ENCODE measurements at places on chromosomes 13 and 19.
A peak's percentile ranks its signal among the peaks of the same experiment; 100 is the strongest.

DNA sequence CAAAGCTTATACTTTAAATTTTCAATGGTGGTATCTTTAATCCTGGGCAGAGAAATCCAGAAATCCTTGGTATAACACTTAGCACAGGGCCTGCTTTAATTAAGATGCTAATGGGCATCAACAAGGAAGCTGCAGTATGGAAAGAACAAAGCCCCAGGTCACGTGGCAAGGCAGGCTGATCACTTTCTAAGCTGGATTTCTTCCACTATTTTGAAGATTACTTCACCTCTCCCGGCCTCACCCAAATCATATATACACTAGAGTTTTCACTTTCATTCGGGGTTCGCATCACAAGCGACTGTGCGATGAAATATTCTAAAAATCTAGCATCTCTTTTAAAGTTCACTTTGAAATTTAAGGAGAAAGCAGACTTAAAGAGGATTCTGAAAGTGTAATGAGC is 71.8 kb downstream of the STARD13 start:
- no peak for DNase-seq

GRCh38 chr13:107329991-107330390 is 762.1 kb upstream of the ARGLU1 start:
- no peak for DNase-seq

GRCh38 chr13:50257646-50258045 is 242.4 kb downstream of the KCNRG start:
- no peak for DNase-seq

- DNase-seq, result no peak
These were observed 42.5 kb downstream of the RASA3 start for GRCh38 chr13:114089751-114090400.

DNA sequence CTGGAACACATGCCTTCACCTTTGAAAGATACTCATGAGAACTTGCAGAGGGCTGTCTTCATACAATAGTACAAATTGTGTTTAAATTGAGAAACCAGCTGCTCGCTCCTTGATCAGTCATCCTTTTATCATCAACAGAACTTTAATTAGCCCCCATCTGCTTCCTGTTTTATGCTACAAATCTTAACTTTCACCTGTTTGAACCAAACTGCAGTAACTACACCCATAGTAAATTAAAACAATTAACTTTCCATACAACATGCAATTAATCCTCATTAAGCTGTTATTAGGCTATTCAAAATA is 85.2 kb downstream of the FOXO1 start:
- no peak for DNase-seq

- no peak for DNase-seq
These were observed 7.8 kb upstream of the LYPD5 start for GRCh38 chr19:43809762-43810696.

GRCh38 chr19:29687244-29687896 is 22.1 kb downstream of the PLEKHF1 start:
- DNase-seq, result no peak

DNA sequence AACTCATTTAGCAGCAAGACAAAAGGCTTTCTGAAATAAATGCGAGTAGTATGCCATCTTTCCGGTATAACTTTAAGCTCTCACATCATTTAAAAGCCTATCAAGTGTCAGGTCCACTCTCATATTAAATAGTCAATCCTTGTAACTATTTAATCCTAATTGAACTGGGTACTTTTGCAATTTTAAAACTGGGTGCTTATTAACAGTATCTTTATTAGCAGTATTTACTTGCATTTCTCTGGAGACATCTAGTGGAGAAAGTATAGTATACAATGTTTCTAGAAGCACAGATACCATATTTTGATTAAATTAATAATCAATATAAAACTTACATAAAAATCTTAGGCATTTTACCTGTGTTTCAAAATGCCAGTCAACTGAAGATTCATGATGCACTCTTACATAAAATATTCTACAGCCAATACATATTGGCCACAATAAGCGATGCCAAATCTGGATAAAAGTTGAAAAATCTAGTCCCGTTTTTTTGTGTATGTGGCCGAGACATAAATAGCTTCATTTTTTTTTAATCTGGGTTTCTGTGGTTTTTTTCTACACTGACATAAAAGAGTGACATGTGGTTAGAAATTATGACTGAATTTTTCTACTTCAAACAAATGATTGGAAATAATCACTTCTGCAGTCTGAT is 4.3 kb upstream of the POSTN start:
- no peak for DNase-seq

- no peak for DNase-seq
These were observed 26.6 kb downstream of the SHISA2 start for GRCh38 chr13:26025196-26025595.

DNA sequence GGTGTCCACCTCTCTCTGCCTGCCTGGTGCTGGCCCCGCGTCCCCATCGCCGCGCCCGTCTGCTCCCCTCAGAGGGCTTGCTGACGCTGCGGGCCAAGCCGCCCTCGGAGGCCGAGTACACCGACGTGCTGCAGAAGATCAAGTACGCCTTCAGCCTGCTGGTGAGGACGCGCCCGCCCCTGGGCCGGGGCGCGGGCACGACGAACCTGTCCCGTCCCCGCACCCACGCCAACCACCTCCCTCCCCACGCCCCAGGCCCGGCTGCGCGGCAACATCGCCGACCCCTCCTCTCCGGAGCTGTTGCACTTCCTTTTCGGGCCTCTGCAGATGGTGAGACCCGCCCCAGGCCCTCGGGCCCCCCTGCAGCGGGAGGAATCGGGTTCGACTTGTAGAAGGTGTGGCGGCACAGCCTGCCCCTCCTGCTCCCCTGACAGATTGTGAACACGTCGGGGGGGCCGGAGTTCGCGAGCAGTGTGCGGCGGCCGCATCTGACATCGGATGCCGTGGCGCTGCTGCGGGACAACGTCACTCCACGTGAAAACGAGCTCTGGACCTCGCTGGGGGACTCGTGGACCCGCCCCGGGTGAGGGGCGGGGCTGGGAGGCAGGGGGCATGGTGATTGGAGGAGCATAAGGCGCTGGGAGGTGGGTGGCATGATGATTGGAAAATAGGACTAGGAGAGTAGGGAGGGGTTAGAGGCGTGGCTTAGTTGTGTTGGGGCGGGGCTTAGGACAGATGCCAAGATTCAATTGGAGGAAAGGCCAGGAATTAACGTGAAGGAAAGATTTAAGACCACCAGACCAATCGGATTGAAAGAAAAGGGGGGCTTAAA is 6.6 kb downstream of the EPS8L1 start:
- peak; percentile 69 for DNase-seq

DNA sequence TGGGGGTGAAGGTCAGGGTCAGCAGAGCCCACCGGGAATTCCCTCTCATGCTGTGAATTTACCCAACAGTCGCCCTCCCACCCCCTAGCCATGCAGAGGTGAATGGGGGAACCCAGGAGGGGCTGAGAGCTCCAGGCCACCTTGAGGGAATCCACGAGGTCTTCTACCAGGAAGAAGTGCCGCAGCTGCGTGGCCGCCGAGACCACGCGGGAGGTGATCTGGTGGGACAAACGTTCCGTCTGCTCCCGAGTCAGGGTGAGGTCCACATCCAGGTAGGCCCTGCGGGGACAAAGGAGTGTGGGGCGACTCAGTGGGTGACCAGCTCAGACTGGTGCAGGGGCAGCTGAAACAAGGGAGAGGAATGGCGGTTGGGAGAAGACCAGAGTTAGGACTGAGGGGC is 8.1 kb downstream of the RTN2 start:
- DNase-seq, result no peak

DNA sequence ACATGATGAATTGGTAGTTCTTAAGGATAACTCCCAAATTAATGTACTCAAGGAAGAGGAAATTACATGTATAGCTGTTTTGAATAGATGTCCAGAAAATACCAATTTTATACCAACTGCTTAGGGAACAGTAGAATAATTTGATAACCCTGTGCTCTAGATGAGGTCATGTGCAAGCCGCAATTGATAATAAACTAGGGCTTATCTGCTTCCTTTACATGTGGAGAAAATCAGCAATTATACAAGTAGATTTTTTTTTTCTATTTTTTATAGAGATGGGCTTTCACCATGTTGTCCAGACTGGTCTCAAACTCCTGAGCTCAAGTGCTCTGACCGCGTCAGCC is 9.3 kb downstream of the TPT1 start:
- DNase-seq, result no peak

DNA sequence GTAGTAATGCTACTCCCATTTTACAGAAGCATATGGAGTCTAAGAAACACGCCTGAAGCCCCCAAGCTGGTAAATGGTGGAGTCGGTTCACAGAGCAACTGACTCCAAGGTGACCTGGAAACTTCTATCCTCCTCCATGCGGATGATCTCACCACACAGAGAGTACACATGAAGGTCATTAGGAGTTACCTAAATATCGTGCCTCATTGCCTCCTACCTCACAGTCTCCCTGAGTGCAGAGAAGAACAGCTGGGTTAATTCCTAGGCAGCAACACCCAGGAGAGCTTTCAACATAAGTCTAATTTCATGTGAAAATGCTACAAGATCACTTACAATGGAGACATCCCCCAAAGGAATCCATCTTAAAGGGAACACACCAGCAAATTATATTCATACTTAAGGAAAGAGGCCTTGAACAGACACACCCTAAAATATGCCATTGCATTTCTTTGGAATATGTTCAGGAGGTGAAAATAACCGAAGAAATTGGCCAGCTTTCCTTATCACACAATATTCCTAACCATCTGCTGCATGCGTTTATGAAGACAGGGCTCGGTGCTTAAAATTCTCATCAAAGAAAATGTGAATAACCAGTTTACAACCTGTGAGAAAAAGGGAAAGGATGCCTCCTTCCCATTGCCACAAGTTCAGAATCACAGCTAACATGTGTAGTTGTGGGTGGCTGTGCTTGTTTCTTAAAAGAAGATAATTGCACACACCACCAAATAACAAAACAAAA is 203.6 kb upstream of the NBEA start:
- no peak for DNase-seq

- DNase-seq, result no peak
These were observed 38.0 kb upstream of the TPM4 start for GRCh38 chr19:16038196-16038695.

GRCh38 chr19:45322311-45322710 is 364 bp downstream of the CKM start:
- DNase-seq, result no peak

DNA sequence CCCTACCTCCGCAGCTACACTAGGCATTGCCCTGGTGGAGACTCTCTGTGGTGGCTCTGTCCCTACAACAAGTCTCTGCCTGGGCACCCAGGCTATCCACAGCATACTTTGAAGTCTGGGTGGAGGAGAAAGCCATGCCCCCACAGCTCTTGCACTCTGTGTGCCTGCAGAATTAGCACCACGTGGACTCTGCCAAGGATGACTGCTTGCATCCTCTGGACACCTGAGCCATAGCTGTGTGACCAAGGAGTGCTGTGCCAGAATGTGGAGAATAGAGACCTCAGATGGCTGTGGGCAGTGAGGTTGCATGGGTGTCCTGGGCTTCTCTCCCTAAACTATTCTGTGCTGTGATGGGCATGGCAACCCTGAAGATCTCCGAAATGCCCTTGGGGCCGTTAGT is 21.2 kb upstream of the MCF2L start:
- DNase-seq, result no peak

DNA sequence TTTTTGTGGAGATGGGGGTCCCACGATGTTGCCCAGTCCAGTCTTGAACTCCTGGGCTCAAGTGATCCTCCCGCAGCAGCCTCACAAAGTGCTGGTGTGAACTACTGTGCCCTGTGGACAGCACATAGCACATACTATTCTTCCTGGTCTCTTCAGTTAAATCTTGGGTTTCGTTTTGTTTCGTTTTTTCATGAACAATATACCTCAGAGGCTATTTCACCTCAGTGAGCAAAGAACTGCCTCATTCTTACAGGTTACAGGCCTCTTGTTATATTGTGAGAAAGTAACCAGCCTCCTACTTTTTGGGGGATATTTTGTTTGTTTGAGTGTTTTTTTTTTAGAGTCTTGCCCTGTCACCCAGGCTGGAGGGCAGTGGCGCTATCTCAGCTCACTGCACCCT is 1.3 kb upstream of the C3 start:
- no peak for DNase-seq
